Activated CD4-positive, alpha-beta memory T cell treated with anti-CD3 and anti-CD28 coated beads, Interleukin-2, amount 10 ng/mL, durations not matched to agents 7 days and 5 days (primary cell): ENCODE measurements at places on chromosomes 6 and 20.

GRCh38 chr6:122012578-122012977, 386.9 kb upstream of the HSF2 start:
- DNase-seq, result no peak
- no peak overlapping the region for H3K4me3 ChIP-seq
- no peaks in the 10 kb centered on the region for H3K4me1 ChIP-seq
- H3K36me3 ChIP-seq, result no peaks in the 10 kb centered on the region

- no peak overlapping the region for H3K4me3 ChIP-seq
- peaks cover 12% of the 10 kb centered on the region for H3K27me3 ChIP-seq
- H3K36me3 ChIP-seq, result peaks cover 7% of the 10 kb centered on the region
- peaks cover 36% of the 10 kb centered on the region for H3K4me1 ChIP-seq
Observed at GRCh38 chr6:132675749-132676148, 16.8 kb upstream of the TAAR1 start.

GRCh38 chr20:61847986-61848385, 217.7 kb downstream of the TAF4 start:
- H3K27ac ChIP-seq, result no peak overlapping the region
- DNase-seq, result no peak
- no peak overlapping the region for H3K4me3 ChIP-seq
- H3K4me1 ChIP-seq, result no peaks in the 10 kb centered on the region
- H3K36me3 ChIP-seq, result no peaks in the 10 kb centered on the region
- H3K27me3 ChIP-seq, result no peaks in the 10 kb centered on the region

DNA sequence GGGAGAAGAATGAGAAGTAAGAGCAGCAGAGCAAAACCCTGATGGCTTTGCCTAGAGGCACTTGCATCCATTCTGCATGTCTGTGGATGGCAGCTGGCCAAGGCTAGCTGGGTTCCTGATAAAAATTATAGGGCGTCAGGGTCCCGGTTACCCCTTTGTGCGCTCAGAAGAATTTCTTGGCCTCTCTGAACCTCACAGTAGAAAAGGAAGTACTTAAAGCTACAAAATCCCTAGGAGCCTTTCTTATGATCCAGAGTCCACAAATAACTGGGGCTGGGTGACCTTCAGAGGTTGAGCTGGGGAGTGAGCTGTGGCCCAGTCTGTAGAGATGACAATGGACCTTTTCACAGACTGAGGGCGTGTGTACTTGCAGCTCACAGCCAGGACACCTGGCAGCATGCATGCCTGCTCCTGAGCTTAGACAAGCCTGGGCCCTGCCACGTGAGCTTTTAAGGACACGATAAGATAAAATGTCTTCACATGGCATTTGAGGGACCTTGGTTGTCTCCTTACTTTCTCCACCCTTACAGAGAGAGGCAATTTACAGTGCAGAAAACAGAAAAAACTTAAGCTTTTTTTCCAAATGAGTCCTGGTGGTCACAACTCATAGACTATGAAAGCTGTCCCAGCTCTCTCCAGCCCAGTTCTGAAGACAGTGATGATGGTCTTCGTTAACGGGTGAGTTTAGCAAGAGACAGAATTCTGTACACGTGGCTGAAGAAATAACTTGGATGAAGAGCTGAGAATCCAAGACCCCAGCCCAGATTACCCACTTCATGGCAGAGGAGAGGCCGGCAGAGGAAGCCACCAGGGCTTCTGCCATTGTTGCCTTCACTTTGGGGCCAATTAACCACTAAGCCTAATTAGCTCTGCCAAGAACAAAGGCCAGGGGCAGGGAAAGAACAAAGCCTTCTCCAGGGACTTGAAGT, 50.3 kb downstream of the FOXA2 start:
- H3K4me3 ChIP-seq, result no peak overlapping the region
- no peaks in the 10 kb centered on the region for H3K27me3 ChIP-seq
- H3K36me3 ChIP-seq, result no peaks in the 10 kb centered on the region
- H3K27ac ChIP-seq, result no peak overlapping the region

DNA sequence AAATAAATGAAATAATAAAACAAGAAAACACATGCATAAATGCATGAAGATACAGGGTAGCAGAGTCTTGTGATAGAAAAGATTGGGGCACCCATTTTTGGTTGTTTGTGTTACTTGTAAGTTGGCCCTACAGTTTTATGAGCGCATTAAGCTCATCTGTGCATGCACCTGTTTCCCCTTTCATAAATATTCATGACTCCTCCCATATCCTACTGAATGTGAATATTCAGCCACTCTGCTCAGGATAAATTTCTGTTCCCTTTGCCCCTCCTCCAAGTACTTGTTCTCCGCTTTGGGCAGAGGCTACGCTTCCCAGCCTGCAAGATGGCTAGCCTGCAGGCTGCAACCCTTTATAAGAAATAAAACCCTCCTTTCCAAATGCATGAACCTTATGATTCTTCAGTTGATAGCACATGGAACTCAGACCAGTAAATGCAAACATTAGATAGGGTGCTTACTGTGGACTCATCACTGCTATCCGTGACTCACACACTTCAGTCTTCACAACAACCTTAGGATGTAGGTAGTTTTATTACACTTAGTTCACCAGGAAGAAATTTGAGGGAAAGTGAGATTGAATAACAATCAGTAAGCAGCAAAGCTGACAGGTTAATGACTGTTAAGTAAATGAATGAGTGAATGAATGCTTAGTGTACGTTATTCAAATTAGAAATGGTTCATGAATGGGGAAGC, 15.0 kb downstream of the ALDH8A1 start:
- H3K4me3 ChIP-seq, result no peak overlapping the region
- H3K27me3 ChIP-seq, result no peaks in the 10 kb centered on the region
- H3K4me1 ChIP-seq, result peaks cover 12% of the 10 kb centered on the region
- no peak for DNase-seq

DNA sequence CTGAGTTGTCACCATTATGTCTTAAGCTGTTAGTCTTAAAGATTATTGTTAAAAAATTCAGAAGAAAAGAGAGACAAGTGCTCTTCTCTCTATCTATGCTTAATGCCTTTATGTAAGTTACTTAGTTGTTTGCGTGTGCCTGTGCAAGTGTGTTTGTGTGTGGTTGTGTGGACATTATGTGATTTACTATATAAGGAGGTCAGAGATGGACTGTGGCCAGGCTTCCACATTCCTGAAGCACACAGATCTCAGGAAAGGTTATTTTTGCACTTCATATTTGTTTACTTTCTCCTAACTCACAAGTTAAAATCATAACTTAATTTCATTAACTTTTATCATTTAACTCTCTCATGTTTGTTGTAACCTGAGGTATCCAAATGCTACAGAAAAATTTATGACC, 14.5 kb downstream of the ENPP4 start:
- H3K27ac ChIP-seq, result no peak overlapping the region
- H3K4me1 ChIP-seq, result no peaks in the 10 kb centered on the region
- H3K36me3 ChIP-seq, result peaks cover 13% of the 10 kb centered on the region

GRCh38 chr20:61965606-61966491, 99.8 kb downstream of the TAF4 start:
- H3K36me3 ChIP-seq, result no peaks in the 10 kb centered on the region
- H3K4me1 ChIP-seq, result no peaks in the 10 kb centered on the region
- peaks cover 12% of the 10 kb centered on the region for H3K27me3 ChIP-seq
- no peak for DNase-seq
- H3K4me3 ChIP-seq, result no peak overlapping the region

- peaks cover 4% of the 10 kb centered on the region for H3K36me3 ChIP-seq
- peaks cover 2% of the 10 kb centered on the region for H3K27me3 ChIP-seq
- H3K27ac ChIP-seq, result no peak overlapping the region
Observed at GRCh38 chr6:34476447-34476846, 10.6 kb downstream of the PACSIN1 start.

GRCh38 chr6:168136001-168136400, 57.0 kb upstream of the FRMD1 start:
- H3K4me1 ChIP-seq, result no peaks in the 10 kb centered on the region
- H3K36me3 ChIP-seq, result no peaks in the 10 kb centered on the region
- H3K4me3 ChIP-seq, result no peak overlapping the region
- no peak overlapping the region for H3K27ac ChIP-seq
- no peak for DNase-seq
- peaks cover 29% of the 10 kb centered on the region for H3K27me3 ChIP-seq

GRCh38 chr6:79510707-79511106, 26.5 kb downstream of the LCA5 start:
- no peak overlapping the region for H3K27ac ChIP-seq
- no peak overlapping the region for H3K4me3 ChIP-seq
- H3K4me1 ChIP-seq, result no peaks in the 10 kb centered on the region
- H3K27me3 ChIP-seq, result no peaks in the 10 kb centered on the region
- no peak for DNase-seq
- no peaks in the 10 kb centered on the region for H3K36me3 ChIP-seq

DNA sequence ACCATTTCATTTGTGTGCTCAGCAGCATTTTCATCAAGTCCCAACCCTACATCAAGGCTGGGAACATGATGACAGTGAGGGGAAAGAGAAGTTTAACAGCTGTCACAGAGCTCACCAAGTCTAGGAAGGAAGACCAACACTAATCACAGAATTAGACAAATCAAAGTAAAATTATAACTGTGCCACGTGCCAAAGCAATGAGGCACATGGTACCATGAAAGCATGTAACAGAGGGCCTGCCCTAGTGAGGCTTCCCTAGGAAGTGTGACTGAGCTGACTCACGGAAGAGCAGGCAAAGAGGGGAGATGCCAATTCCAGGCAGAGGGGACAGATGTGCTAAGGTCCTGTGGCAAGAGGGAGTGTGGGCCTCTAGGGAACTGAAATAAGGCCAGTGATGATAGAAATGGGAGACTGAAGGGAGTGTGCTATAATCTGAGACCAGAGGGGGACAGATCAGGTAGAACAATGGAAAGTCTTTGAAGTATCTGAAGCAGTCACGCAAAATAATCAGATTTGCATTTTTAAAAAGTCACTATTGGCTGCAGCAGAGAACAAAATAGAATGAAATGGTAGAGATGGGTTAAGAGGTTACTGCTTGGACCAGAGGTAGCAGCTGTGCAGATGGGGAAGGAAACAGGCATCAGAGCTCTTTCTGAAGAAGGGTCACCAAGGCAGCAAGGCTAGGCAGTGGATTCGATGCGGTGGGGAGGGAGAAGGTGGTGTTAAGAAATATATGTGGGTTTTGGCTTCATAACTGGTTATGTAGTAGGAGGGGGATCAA, 86.8 kb downstream of the GPR6 start:
- no peak overlapping the region for H3K27ac ChIP-seq
- no peaks in the 10 kb centered on the region for H3K4me1 ChIP-seq
- H3K36me3 ChIP-seq, result no peaks in the 10 kb centered on the region
- no peak for DNase-seq

DNA sequence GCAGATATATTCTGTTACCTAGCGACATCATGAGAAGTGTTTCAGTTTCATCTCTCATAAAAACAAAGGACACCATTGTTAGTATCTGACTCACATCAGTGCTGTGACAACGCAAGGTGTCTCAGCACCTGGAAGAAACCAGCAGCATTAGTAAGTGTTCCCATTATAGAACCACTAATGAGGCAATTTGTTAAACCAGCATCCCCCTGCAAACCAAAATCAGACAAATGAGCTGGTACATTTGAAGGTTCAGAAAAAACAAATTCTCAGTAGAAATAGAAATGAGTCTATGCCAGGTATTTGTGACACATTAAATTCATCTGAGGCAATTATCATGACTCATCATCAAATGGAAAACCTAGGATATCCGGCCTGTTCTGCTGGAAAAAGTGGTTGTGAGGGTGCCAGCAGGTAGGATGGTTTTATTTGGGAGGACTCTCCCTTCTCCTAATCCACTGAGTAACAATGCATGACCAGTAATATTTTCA, 151.7 kb downstream of the TMEM200A start:
- peaks cover 54% of the 10 kb centered on the region for H3K4me1 ChIP-seq
- H3K36me3 ChIP-seq, result peaks cover 52% of the 10 kb centered on the region
- H3K27me3 ChIP-seq, result no peaks in the 10 kb centered on the region
- no peak for DNase-seq
- peak overlapping the region; percentile 41 for H3K27ac ChIP-seq

DNA sequence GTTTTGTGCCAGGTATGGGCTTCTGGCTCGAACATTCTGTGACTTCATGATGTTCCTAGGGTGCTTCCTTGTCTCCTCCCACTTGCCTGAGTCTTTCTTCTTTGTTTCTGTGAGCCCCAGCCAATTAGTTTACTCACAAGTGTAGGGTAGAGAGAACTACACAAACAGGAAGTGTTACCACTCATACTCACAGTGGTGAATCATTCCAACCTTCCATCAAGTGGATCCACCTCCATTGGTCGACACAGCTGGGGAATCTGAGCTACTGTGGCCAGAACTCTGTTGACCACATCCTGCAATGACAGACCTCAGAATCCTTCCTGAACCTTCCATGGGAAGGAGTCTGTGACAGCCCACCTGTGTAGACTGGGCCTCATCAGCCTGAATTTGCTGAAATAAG, 76.8 kb downstream of the UNC5CL start:
- no peak overlapping the region for H3K4me3 ChIP-seq
- DNase-seq, result peak; percentile 58
- H3K27ac ChIP-seq, result peak overlapping the region; percentile 57
- no peaks in the 10 kb centered on the region for H3K36me3 ChIP-seq
- H3K27me3 ChIP-seq, result peaks cover 2% of the 10 kb centered on the region

- H3K27ac ChIP-seq, result no peak overlapping the region
- DNase-seq, result no peak
- H3K36me3 ChIP-seq, result no peaks in the 10 kb centered on the region
- H3K4me3 ChIP-seq, result no peak overlapping the region
Observed at GRCh38 chr6:117907601-117908245, 659 bp downstream of the SLC35F1 start.

- no peak overlapping the region for H3K4me3 ChIP-seq
- no peaks in the 10 kb centered on the region for H3K27me3 ChIP-seq
- no peaks in the 10 kb centered on the region for H3K36me3 ChIP-seq
- H3K27ac ChIP-seq, result no peak overlapping the region
- no peak for DNase-seq
- no peaks in the 10 kb centered on the region for H3K4me1 ChIP-seq
Observed at GRCh38 chr6:159312206-159312605, 143.0 kb downstream of the FNDC1 start.

- H3K27me3 ChIP-seq, result peaks cover 12% of the 10 kb centered on the region
- H3K4me3 ChIP-seq, result no peak overlapping the region
- no peaks in the 10 kb centered on the region for H3K36me3 ChIP-seq
- DNase-seq, result no peak
Observed at GRCh38 chr20:51284871-51285270, 257.6 kb downstream of the NFATC2 start.

DNA sequence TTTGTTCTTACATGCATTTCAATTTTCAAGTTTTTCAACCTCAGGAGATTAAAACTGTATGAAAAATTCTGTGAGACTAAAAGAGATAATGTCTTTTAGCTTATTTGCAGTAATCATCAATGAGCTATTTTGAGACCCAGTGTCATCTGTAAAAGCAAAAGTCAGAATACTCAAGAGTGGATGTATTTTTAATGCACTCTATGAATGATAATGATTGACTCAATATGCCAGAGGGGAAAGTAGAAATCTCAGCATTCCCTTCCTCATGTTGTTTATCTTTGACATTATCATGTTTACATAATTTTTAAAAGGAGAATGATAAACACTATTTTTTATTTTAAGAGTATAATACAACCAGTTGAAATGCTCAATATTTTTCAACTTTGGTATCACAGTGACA, 162.1 kb downstream of the MMUT start:
- no peaks in the 10 kb centered on the region for H3K4me1 ChIP-seq
- DNase-seq, result no peak
- no peaks in the 10 kb centered on the region for H3K36me3 ChIP-seq
- no peaks in the 10 kb centered on the region for H3K27me3 ChIP-seq
- H3K27ac ChIP-seq, result no peak overlapping the region
- no peak overlapping the region for H3K4me3 ChIP-seq
